Activated CD4-positive, alpha-beta T cell treated with anti-CD3 and anti-CD28 coated beads for 4 hours (primary cell): ENCODE measurements at places on chromosomes 16 and 17.

GRCh38 chr17:35210741-35211140 is 16.5 kb upstream of the SLC35G3 start:
- DNase-seq = no peak

- no peak for DNase-seq
Observed at GRCh38 chr16:6146874-6147425, 1049.4 kb upstream of the EEF2KMT start.

GRCh38 chr17:75557075-75557851 is 30.3 kb upstream of the MYO15B start:
- DNase-seq = no peak

GRCh38 chr16:15856182-15856581 is 646 bp downstream of the MYH11 start:
- no peak for DNase-seq

DNA sequence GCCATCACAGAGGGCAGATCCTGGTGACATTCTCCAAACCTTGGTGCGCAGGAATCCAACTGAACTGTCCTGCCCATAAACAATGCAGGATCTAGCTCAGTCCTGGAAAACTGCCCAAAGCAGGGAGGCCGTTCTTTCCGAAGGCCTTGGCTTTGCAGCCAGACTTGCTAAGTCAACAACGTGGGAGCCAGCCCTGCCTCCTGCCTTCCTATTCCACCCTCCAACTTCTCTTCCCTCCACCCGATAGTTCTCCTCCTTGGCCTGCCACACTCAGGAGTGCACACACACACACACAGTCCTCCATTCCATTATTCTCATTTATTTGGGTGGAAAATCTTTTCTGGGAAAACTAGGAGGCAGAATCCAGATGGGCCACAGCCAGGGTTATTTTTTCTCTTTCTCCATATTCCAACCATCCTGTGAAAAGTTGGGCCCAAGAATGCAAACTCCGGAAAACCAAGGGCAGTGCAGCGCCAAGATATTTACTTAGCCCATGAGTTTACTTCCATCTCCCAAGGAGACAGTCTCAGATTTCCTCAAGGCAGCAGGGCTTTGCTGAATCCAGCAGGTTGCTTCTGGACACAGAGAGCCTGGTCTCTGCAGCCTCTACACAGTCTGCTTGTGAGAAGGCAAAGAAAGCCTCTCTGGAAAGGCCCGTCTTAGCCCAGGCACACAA is 15.8 kb downstream of the COPRS start:
- no peak for DNase-seq

DNA sequence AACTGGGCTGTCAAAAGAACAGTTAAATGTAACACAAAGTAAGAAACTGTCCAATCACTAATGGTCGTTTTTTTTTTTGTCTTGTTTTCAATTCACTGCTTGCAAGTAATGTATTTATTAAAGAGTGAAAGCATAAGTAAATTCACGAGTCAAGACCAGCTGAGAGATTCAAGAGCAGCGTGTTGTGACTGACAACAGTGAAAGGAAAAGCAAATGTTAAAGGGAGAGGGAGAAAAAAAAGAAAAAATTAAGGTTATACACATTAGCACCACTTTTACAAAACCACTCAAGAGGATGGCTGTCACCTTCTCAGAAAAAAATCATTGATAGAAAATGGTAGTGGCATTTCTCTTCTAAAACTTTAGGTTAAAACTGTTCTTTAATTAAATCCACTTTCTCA is 36.1 kb downstream of the GPATCH8 start:
- DNase-seq = no peak

GRCh38 chr16:66115373-66115772 is 251.1 kb upstream of the CDH5 start:
- no peak for DNase-seq

GRCh38 chr17:82179412-82179811 is 33.2 kb downstream of the CCDC57 start:
- no peak for DNase-seq

DNA sequence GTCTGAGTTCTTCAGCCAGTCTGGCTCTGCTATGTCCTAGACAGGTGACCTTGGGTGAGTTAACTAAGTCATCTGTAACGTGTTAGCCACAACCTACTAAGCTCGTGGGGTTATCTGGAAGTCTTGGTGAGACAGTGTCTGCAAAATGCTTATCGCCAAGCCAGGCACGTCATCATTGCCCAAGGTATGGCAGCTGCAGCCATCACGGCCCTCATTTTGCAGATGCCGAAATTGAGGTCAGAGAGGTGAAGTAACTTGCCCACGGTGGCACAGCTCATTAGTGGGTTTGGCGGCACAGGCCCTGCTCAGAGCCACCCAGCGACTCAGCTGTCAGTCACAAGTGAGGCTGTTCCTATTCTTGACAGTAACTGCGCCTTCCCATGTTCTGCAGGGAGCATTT is 79.8 kb downstream of the CMIP start:
- peak; percentile 9 for DNase-seq

DNA sequence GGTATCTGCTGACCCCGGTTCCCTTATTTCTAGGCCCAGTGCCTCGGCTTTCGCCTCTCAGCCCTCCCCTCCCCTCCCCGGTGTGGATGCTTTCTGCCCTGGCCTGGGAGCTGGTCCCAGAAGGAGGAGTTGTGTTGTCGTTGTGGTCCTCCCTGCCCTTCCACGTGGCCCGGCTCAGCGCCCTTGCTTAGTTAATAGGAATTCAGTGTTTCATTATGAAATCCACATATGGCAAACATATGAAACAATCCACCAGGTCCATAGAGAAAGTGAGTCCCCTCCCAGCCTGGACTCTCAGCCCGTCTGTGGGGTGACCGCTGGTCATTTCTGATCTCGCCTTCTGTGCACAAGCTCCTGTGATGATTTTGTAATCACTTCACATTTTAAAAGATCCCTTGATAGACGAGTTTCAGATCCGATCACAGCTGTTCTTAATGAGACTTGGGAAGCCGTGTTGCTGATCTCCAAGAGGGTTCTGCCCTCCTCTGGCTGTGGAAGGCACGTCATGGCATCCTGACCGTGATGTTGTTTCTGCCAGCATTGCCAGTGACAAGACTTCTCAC is 112.1 kb downstream of the BANP start:
- DNase-seq = no peak

DNA sequence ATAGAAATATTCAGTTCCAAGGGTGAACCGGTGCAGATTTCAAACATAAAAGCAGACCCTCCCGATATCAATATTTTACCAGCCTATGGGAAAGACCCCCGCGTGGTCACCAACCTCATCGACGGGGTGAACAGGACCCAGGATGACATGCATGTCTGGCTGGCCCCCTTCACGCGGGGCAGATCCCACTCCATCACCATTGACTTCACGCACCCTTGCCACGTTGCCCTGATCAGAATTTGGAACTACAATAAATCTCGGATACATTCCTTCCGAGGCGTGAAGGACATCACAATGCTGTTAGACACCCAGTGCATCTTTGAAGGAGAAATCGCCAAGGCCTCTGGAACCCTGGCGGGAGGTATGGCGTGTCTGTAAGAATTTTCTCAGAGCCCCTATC is 200.0 kb downstream of the KATNIP start:
- DNase-seq = no peak

GRCh38 chr17:79323566-79323965 is 248.9 kb downstream of the ENGASE start:
- DNase-seq = no peak

GRCh38 chr17:64073771-64074703 is 53.6 kb upstream of the ICAM2 start:
- no peak for DNase-seq

GRCh38 chr17:21454441-21454840 is 78.3 kb downstream of the KCNJ12 start:
- DNase-seq = no peak

- DNase-seq = no peak
Observed at GRCh38 chr16:19488213-19488640, 33.7 kb downstream of the GDE1 start.

- DNase-seq = no peak
Observed at GRCh38 chr17:38671939-38672720, 2.6 kb downstream of the EPOP start.

DNA sequence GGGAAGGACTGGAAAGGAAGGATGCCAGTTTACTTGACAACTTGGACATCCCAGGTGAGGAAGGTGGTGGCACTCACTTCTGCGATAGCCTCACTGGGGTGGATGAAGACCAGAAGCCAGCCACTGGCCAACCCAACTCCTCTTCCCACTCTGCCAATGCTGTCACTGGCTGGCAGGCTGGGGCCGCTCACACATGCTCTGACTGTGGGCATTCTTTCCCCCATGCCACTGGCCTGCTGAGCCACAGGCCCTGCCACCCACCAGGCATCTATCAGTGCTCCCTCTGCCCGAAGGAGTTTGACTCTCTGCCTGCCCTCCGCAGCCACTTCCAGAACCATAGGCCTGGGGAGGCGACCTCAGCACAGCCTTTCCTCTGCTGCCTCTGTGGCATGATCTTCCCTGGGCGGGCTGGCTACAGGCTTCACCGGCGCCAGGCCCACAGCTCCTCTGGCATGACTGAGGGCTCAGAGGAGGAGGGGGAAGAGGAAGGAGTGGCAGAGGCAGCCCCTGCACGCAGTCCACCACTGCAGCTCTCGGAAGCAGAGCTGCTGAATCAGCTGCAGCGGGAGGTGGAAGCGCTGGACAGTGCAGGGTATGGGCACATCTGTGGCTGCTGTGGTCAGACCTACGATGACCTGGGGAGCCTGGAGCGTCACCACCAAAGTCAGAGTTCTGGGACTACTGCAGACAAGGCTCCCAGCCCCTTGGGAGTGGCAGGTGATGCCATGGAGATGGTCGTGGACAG is 4.5 kb downstream of the ZNF646 start:
- DNase-seq = no peak

GRCh38 chr16:86093801-86094750 is 195.1 kb downstream of the IRF8 start:
- no peak for DNase-seq

- peak; percentile 16 for DNase-seq
Observed at GRCh38 chr17:79075446-79075750, 774 bp downstream of the ENGASE start.
